ENCODE measurements at places on chromosomes 1 and 21.

GRCh38 chr1:212915245-212916091 is 34.9 kb upstream of the VASH2 start:
- no peak overlapping the region for H3K4me3 ChIP-seq
- no peak overlapping the region for H3K27ac ChIP-seq
- no peaks in the 10 kb centered on the region for H3K36me3 ChIP-seq
- DNase-seq: peak; percentile 96

- H3K27ac ChIP-seq: no peak overlapping the region
- H3K4me1 ChIP-seq: no peaks in the 10 kb centered on the region
- H3K36me3 ChIP-seq: no peaks in the 10 kb centered on the region
Observed at GRCh38 chr1:230030122-230030821, 36.8 kb upstream of the GALNT2 start.

- no peaks in the 10 kb centered on the region for H3K27me3 ChIP-seq
- no peak overlapping the region for H3K4me3 ChIP-seq
- no peaks in the 10 kb centered on the region for H3K36me3 ChIP-seq
- no peaks in the 10 kb centered on the region for H3K4me1 ChIP-seq
- DNase-seq: no peak
- no peak overlapping the region for H3K27ac ChIP-seq
Observed at GRCh38 chr1:119093721-119094120, 46.7 kb downstream of the WARS2 start.

- H3K27ac ChIP-seq: no peak overlapping the region
- H3K4me1 ChIP-seq: no peaks in the 10 kb centered on the region
- no peaks in the 10 kb centered on the region for H3K36me3 ChIP-seq
- H3K4me3 ChIP-seq: no peak overlapping the region
Observed at GRCh38 chr1:106217765-106218164, 838.7 kb upstream of the PRMT6 start.

GRCh38 chr1:65237503-65237902 is 71.8 kb upstream of the DNAJC6 start:
- H3K36me3 ChIP-seq: no peaks in the 10 kb centered on the region
- H3K27ac ChIP-seq: no peak overlapping the region
- H3K4me1 ChIP-seq: no peaks in the 10 kb centered on the region
- no peak for DNase-seq
- H3K27me3 ChIP-seq: no peaks in the 10 kb centered on the region
- no peak overlapping the region for H3K4me3 ChIP-seq

DNA sequence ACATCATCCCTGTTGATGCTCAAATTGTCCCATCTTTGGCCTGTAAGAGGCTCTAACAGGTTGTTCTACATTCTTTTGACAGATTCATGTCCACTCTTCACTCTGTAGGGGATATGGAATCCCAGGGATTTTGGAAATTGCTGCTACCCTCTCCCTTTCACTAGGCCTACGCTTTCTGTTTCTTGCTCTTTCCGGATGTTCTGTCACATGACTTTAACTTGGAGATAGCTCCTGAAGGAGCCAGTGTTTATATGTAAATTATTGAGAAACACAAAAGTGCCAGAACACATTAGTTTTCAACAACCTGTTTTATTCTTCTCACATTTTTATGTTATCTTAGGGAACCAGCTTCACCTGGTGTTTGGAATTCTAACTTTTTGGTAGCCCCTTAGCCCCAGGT is 287.1 kb upstream of the ST6GALNAC5 start:
- H3K27me3 ChIP-seq: no peaks in the 10 kb centered on the region
- no peak overlapping the region for H3K4me3 ChIP-seq
- no peak overlapping the region for H3K27ac ChIP-seq
- H3K4me1 ChIP-seq: no peaks in the 10 kb centered on the region
- H3K36me3 ChIP-seq: no peaks in the 10 kb centered on the region

- no peak for DNase-seq
- no peak overlapping the region for H3K4me3 ChIP-seq
- no peaks in the 10 kb centered on the region for H3K27me3 ChIP-seq
Observed at GRCh38 chr1:218620956-218621355, 275.8 kb downstream of the TGFB2 start.

All from lung (tissue), 17 donors.